ENCODE measurements at places on chromosomes 7 and 10. TPM values are rescaled to one million over a fixed set of nuclear protein-coding genes. Genes with fewer than 3 reads are reported as not detected.

DNA sequence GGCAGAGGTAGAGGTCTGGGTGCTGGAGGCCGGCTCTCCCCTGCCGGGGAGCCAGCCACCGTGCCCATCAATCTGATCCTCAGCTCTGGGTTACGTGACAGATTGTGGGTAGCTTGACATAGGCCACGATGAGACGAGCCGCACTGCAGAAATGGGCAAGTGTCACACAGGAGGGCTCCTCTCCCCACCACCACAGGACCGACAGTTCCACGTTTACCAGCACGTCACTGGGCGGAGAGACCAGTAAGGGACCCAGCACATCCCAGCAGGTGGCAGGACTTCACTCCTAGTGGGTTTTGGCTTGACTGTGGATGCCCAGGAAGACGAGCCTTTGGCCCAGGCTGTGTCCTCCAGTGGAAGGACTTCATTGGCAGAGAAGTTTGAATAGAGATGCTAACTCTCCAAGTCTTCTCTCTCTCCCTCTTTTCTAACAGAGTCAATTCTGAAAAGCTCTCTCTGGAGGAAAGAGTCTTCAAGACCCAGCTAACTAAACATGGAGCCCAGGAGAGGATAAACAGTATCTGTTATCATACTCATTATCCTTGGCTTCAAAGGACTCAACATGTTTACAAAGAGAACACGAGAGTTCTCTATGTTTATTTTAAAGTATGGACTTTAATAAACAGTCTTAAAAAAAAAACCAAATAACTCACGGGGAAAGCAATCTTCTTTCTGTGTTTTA lies 129.3 kb upstream of the JCAD start:
- no peak for DNase-seq

GRCh38 chr10:133100706-133101415 lies 13.1 kb downstream of the ADGRA1 start:
- DNase-seq: peak; percentile 24

DNA sequence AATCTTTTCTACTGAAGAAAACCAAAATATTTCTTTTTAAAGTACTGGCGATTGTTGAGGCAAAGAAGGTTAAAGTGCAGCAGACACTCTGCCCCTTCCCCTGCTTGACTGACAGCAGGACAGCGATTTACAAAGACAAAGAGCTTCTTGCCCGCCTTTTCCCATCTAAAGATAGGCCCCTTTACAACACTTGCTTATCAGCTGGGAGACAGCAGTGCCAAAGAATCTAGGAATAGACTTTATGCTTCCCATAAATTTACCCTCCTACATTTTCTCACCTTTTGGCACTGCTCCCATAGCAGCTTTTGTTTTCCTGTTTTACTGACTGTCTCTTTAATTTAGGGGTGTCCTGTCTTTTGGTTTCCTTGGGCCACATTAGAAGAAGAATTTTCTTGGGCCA lies 824.1 kb downstream of the CCSER2 start:
- DNase-seq: no peak

DNA sequence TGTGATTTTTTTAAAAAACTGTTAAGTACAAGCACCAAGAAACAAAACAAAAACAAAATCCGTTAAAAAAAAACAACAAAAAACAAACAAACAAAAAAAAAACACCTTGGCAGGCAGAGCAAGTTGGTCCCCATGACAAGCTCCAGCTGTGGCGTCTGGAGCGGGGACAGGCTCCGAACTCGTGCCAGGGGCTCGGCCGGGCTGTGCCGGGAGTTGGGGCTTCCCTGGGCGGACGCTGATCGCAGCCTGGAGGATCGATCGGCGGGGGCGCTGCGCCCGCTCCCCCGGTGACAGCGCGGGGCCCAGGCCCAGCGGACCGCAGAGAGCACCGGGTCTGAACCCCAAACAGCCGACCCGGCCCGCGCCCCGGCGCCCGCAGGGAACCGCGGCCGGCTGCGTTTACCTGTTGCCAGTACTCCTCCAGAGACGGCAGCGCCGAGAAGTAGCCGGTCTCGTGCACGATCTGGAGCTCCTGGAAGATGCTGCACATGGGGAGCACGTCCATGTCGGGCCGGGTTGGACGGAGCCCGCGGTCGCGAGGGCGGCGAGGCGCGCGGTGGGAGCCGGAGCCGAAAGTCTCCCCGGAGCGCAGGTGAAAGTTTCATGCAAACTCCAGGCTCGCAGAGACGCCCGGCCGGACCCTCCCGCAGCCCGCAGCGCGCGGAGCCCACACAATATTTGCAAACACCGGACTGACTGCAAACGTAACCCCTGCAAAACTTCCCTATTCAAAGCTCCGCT lies at the start of gene KLF6:
KLF6 (minus strand) TSS at position 700 of the 741 bp plus-strand sequence; CDS start at position 505, 195 bp downstream.
- no peak for DNase-seq

- DNase-seq: no peak
Measured at GRCh38 chr10:119375574-119376272, 166.8 kb downstream of the RGS10 start.

GRCh38 chr10:100072514-100072913 lies 9.2 kb downstream of the CPN1 start:
- DNase-seq: no peak

GRCh38 chr7:92992483-92992882 lies 125.3 kb downstream of the SAMD9 start:
- no peak for DNase-seq

DNA sequence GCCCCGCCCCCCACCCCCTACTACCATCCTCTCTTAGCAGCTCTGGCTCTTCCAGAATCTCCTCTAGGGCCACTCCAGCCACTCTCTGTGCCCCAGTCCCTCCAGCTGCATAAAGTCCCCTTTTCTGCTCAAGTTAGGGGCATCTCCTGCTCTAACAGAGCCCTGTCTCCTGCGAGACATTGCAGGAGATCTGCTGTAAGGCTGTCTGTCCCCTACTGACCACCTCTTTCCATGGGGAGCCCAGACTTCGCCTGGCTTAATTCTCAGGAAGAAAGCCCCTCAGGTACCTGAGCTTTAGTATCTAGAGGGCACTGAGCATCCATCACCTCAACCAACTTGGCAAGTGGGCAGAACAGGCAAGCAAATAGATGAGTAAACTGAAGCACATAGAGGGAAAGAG lies 200.7 kb upstream of the ZMIZ1 start:
- no peak for DNase-seq

- DNase-seq: no peak
Measured at GRCh38 chr7:77473229-77474005, 57.3 kb upstream of the GSAP start.

DNA sequence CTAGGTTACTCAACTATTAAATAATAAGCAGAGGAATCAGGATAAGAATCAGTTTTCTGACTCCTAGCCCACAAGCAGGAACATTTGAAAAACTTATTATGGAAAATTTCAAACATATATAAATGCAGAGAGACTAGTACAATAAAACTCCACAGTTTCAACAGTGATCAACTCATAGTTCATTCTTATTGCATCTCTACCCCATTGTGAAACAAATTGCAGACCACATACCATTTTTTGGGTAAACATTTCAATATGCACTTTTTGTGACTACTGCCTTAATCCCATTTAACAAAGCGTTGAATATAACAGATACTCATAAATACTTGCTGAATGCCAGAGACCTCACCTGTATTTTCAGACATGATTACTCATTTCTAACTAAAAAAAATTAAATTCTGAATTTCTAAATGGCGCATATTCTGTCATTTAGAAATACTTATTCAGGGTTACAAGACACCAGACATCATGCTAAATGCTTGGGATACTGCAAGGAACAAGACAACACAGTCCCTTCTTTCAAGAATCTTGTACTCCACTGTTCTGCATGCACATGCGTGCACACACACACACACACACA lies 11.4 kb downstream of the CDK6 start:
- no peak for DNase-seq

Gene HABP2
- total RNA-seq: not detected

DNA sequence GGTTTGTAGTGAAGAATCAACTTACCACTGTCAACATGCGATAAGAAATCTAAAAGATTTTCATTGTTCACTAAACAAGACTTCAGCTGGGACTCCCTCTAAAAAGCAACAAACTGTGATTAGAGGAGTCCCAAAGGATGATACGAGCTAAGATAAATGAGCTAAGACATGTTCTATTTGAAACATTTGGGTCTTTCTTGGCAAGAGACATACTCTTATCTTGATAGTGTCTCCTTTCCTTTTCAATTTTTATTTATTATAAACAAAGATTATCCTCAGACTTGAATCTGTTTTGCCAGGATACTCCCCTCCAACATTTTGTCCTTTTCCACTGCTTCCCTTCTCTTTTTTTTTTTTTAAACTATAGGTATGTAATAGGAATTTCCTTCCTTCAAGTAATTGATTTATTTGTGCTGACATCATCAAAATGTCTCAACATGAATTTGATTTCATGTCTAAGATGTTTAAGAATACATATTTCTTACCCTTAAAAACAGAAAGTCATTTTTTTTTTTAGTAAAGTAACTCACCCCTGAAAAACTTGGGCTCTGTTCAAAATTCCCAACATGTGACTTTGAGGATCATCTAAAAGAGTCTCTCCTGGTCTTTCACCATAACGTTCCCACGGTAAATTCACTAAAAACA lies 158.4 kb upstream of the NRP1 start:
- DNase-seq: no peak

DNA sequence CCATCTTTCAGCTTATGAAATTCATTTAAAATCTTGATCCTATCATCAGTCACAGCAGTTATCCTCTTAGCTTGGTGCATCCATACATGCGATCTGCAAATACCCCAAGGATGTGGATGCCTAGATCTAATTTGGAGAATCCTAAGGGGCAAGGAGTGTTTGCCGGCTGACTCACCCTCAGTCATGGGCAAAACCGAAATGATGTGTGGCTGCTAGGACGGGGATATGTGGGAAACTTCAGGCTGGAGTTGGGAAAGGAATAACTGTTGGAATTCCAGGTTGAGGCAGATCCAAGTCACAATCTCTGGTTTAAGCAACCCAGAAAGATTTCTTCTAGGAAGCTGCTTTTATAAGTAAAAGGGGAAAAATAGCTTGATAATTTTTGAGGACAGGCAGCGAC lies 19.7 kb upstream of the GOT1 start:
- DNase-seq: no peak

- DNase-seq: peak; percentile 84
Measured at GRCh38 chr7:142785841-142786250, 15.1 kb downstream of the PRSS2 start.

- DNase-seq: no peak
Measured at GRCh38 chr10:103154521-103155299, 38.4 kb downstream of the NT5C2 start.

- no peak for DNase-seq
Measured at GRCh38 chr7:140625908-140626868, 14.4 kb downstream of the DENND2A start.

GRCh38 chr7:28520074-28521015 lies 108.0 kb downstream of the CREB5 start:
- DNase-seq: no peak

DNA sequence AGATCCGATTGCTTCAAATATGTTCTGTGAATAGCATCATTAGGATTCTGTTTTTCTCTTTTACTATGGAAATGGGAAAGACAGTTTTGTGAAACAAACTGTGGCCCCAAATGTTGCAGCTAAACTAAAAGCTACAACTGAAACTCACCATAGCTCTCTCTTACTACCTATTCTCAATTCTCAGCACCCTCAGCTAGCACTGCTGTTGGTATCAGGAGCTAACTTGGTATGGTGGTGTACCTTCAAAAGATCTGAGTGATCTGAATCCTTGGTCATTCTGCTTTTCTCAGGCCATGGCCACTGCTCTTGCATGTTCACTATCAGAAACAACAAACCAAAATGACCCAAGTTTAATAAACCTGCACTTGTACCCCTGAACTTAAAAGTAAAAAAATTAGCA lies 1208.0 kb downstream of the SORCS1 start:
- DNase-seq: no peak

- DNase-seq: no peak
Measured at GRCh38 chr10:33229949-33230267, 104.6 kb downstream of the NRP1 start.

DNA sequence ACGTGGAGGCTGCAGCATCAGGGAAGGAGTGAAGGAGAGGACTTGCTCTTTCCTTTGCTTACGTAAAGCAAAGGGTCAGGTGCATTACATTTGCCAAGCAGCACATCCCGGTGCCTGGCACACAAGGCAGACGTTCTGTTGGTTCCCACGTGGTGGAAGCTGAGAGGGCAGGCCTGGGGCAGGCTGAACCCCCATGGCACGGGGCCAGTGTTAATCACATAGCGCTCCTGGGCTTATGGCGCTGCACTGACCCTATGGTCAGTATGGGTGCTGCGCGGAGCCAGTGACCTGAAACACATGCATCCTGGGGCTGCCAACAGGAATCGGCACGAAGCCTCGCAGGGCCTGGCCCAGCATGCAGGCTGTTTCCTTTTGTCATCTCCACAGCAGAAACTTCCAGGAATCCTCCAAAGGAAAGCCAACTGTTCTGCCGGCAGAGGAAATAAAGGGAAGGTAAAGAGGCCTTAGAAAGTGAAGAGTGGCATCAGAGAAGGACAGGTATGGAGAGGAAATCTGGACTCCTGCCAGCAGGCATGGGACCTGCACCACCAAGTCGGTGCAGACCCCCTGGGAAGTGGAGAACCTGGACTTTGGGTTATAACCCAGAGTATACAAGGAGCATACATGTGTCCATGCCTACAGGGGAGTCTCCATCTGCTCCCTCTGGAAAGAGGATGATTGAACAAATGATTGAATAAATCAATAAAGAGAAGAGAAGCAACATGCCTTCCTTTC lies 560.2 kb downstream of the TCERG1L start:
- no peak for DNase-seq

Gene ITPRID1
- total RNA-seq: not detected

- no peak for DNase-seq
Measured at GRCh38 chr7:52936750-52937149, 98.7 kb upstream of the POM121L12 start.
